IMR-90 (cell line): ENCODE measurements at places on chromosomes 3 and 15.
A peak's percentile ranks its signal among the peaks of the same experiment; 100 is the strongest.

DNA sequence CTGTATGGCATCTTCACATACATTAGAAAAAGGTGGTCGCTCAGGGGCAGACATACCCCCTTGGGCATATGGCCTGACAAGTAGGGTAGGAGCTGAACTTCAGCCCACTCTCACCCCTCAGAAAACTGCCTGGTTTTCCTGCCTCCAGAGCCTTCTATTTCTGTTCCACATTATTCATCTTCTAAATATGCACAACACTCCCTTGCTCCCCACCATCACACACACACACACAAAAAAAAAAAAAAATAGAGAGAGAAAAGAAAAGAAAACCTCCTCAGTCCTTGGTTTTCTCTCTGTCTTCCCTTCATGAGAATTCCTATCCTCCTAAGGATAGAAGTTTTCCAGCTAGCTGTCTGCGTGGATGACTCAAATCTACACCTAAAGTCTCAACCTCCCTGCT lies 5.6 kb upstream of the ROPN1 start:
- peak; percentile 3 for DNase-seq

GRCh38 chr3:110576960-110577359 lies 494.7 kb upstream of the NECTIN3 start:
- DNase-seq: peak; percentile 92

- DNase-seq: peak; percentile 94
These were observed 79.4 kb downstream of the TM4SF4 start for GRCh38 chr3:149553781-149554451.

GRCh38 chr3:136731274-136731884 lies 20.8 kb downstream of the STAG1 start:
- DNase-seq: no peak

DNA sequence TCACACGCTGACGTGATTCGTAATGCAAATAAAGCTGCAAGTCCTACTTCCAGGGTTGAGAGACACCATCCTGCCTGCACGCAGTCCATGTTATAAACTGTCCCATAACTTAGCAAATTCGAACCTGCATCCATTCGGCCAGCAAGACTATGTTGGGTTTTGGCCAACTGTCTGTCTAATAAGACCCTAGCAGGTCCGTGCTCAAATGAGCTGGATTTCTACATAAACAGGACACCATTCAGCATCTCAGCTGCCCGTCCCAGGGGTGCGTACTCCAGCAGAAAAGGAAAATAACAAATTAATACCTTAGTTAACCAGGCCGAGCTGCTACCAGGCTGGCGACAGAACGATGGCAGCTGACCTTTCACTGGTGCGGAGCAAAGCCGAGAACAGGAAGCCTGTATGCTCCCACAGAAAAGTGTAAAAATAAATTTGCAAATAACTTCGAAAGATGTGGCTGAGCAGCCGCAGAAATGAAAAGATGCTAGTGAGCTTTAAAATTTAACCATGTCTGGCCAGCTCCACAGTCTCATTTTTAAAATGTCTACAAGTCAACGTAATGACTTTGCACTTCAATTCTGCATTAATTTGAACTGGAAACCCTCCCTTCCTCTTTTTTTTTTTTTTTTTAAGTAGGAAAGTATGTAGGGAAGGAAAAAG lies 97.1 kb upstream of the SNRPA1 start:
- DNase-seq: no peak

- DNase-seq: peak; percentile 91
These were observed 136.2 kb upstream of the PFN2 start for GRCh38 chr3:150106740-150107428.
